ENCODE measurements at places on chromosomes 2 and 18. TPM values are rescaled to one million over a fixed set of nuclear protein-coding genes. Genes with fewer than 3 reads are reported as not detected.
A peak's percentile ranks its signal among the peaks of the same experiment; 100 is the strongest.

- DNase-seq: no peak
These were observed 76.2 kb upstream of the ODC1 start for GRCh38 chr2:10524341-10524740.

DNA sequence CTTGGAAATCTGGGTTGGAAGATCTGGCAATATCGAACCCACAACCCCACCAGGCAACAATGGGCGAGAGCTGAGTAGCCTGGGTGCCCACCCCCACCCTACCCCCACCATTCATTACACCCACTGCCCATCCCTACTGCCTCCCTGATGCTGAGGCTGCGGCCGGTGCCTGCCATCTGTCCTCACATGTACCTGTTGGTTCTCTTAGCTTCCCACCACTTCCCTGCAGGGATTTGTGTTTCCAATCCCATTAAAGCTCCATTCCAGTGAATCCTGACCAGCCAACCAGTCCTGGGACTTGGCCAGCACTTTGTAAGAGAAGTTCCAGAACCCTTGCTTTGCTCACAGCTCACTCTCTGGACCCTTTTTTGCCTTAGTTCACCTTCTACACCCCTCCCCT, 163.0 kb upstream of the SH3BP4 start:
- DNase-seq: no peak

- peak; percentile 63 for DNase-seq
These were observed 140.3 kb downstream of the CYRIA start for GRCh38 chr2:16525265-16525887.

GRCh38 chr2:26615860-26616705, 25.1 kb downstream of the CIB4 start:
- no peak for DNase-seq

- no peak for DNase-seq
These were observed 72.6 kb upstream of the STPG4 start for GRCh38 chr2:47227532-47228279.

DNA sequence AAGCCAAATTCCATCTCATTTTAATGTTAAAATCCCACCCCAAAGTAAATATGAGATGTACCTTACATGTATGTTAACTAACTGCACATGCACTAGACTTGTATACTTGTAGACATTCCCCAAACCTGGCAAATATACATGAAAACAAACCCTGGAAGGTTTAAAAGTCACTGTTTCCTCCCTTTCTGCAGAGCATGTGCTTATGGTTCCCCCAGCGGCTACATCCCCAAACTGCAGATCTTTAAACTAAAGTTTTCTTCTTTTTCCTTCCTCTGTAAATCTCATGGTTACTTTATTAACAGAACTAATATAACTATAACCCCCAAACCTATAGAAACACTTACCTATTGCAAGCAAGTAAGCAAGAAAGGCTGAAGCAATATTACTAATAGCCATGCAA, 731.5 kb downstream of the LRP1B start:
- DNase-seq: peak; percentile 35

GRCh38 chr2:144512470-144512869, 7.4 kb downstream of the ZEB2 start:
- DNase-seq: no peak

GRCh38 chr2:26754972-26755670, 9.0 kb upstream of the SLC35F6 start:
- no peak for DNase-seq

- peak; percentile 14 for DNase-seq
These were observed 207.4 kb downstream of the FHOD3 start for GRCh38 chr18:36504928-36505327.

DNA sequence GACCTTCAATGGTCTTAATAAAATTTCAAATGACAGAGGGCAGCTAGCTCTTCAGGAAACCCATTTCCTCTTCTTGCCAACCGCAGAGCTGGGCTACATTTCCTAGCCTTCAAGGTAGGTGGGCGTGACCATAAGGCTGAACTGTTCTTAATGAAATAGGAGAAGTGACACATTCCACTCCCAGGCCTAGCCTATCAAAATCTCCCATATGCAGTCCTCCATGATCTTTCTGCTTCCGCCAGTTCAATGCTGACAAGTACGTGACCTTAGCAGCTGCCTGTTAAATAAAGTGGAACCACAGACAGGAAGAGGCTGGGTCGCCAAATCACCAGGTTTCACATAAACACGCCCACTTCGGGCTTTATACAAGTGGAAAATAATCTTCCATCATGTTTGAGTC, 13.2 kb downstream of the SERPINE2 start:
- DNase-seq: no peak

GRCh38 chr2:53033411-53033810, 734.2 kb upstream of the CHAC2 start:
- DNase-seq: no peak

DNA sequence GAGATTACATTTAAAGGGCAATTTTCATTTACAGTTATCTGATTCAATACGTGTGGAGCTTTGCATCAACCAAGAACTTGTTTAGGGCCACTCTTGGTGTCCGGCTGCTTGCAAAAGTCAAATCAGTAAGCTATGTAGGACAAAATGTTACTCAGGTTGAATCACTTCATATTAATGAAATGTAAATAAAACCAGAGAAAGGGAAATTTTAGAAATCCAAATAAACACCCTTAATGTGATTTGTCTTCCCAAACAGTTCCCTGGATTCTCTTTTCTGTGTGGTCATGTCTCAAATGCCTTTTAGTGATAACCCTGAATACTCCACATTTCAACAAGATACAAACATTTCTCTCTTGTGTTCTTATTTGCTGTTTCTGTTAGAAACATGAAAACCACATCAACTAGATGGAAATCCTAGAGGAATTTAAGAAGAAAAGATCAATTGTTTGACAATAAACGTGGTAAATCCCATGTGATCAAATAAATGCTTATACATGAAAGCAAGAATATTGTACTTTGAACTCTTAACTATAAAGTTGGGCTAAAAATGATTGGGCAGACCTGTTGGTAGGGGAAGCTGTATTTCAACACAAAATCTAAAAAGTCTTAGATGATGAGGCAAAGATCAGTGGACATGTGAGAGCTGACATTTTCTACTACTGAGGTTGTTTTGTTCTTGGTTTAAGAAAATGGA, 101.3 kb downstream of the CDC42EP3 start:
- DNase-seq: no peak

DNA sequence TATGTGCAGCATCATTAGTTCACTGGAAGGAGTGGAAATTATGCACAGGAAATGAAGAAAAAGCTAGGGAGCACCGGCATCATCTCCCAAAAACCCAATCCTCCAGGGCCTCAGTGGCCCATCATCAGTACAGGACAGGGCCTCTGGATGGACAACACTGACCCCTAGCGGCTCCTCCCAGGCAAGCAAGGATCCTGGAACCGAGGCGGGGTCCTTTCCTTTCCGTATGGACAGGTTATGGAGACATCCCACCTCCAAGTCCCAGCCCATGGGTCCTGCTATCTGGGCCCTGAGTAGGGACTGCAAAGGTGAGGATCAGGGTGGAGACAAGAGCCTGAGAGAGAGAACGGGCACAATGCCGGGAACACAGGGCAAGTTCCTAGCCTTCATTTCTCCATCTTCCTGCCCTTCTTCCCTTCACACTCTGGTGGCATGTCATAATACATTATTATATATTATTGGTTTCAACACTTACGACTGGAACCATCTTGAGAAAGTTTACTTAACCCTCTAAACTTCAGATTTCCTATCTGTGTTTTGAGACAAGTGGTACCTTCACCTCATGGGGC, 68.2 kb downstream of the ZNF516 start:
- DNase-seq: peak; percentile 51

DNA sequence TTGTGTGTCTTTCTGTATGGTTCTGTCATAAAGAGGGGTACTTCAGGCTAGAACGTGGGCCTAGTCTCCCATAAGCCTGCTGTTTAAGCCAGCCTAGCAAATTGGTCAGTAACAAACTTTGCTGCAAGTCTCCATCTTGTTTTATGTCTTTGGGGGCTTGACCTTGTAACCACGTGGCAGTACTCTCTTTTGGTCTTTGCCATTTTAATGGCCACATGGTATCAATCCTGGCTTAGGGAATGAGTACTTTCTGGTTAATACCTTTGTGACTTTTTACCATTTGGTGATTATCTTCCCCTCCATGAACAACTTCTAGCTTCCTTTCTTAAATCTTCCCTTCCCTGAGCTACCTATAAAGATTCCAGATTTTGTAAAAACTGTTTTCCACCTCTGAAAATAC, 148.3 kb downstream of the GCA start:
- no peak for DNase-seq

DNA sequence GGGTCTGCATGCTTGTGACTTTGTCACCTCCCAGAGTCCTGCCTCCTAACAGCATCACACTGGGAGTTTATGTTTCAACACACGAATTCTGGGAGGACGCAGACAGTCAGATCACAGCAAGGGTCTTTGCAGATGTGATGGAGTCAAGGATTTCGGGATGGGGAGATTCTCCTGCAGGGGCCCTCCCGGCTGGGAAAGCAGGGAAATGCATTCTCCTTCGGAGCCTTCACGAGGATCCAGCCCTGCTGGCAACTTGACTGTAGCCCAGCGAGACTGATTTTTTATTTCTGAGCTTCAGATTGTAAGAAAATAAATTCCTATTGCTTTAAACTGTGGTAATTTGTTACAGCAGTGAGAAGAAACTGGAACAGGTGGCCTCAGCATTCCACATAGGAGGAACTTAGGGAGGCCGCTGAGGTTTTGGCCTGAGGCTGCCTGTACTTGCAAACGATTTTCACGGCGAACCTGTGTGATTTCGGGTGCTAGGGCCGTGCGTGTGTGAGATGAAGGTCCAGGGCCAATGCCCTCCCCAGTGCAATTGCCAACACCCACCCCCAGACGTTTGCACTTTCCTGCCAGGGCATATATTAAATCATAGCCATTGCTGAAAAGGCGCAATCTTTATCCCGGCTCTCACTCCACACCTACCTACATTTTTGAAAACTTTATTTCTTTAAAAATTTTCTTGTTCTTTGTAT, 79.8 kb downstream of the ASB1 start:
- no peak for DNase-seq

- DNase-seq: no peak
These were observed 381.0 kb upstream of the CNTNAP5 start for GRCh38 chr2:123644053-123644452.

GRCh38 chr2:125874564-125874963, 781.4 kb upstream of the GYPC start:
- DNase-seq: no peak

- DNase-seq: peak; percentile 30
These were observed 160.1 kb downstream of the HAUS1 start for GRCh38 chr18:46264255-46264654.

GRCh38 chr2:71952572-71953188, 195.0 kb downstream of the CYP26B1 start:
- peak; percentile 52 for DNase-seq

DNA sequence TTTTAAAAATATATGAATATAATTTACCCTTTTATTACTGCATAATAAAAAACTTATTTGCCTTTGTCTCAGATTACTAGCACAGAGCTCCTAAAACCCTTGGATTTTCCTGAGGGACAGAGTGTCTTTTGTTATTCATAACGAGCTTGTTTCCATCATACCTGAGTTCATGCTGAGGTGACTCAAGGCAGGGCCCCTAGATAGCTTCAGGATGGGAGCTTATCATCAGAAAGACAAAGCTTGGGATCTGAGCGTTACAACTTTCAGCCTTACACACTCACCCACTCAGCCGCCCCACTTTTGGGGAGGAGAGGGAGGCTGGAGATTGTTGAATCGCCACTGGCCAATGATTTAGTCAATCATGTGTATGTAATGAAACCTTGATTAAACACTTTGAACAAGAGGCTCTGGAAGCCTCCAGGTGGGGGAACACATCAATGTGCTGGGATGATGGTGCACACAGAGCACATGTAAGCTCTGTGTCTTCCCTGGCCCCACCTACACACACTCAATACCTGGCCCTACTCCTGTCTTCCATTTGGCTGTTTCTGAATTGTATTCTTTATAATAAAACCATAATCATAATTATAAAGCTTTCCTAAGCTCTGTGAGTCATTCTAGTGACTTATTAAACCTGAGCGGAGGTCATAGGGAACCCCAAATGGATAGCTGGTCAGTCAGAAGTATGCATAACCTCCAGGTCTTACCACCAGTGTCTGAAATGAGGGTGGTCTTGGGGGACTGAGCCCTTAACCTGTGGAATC, 28.5 kb upstream of the DNAH7 start:
- DNase-seq: no peak

DNA sequence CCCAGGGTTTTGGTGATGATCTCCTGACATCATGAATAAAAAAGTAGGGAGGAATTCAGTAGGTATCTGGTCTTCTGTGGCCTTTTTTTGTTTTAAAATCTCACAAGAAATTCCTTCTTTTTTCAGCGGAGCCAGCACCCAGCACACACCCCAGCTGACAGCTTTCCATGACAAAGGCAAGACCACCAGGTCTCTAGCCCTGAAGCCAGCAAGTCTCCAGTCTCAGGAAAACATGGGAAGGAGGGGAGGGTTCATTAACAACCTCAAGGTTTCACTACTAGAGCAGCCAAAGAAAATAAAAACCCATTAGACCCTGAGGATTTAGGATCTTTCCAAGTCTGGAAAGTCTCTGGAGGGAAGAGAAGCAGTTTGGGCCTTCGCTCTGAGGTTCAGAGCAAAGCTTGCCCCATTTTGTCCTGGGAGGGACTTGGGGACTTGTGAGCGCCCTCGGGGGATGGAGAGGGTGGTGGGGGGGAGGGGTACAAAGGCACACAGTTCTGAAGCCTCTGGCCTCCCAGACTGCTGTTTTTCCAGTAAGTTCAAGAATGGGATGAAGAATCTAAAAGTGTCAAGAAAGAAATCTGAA, 9.0 kb downstream of the FOXI3 start:
- no peak for DNase-seq

- no peak for DNase-seq
These were observed 116.4 kb downstream of the NDUFA10 start for GRCh38 chr2:239908744-239909143.

GRCh38 chr2:75810611-75811330, 100.1 kb upstream of the GCFC2 start:
- DNase-seq: peak; percentile 58

DNA sequence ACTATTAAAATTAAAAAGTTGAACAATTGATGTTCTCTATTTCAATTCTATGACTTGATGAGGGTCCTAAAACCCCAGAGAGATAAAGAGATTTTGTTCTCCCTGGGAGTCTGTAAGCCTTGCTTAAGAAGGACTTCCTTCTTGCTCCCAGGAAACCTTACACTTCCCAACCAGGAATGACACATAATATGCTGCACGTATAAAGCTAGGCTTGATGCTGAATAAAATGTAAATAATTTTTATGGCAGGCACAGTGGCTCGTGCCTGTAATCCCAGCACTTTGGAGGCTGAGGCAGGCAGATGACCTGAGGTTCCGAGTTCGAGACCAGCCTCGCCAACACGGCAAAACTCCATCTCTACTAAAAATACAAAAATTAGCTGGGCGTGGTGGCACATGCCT, 27.8 kb downstream of the SPIRE1 start:
- no peak for DNase-seq

The ERBB4 gene
- total RNA-seq: not detected

The LRATD1 gene
- 4.7 TPM for total RNA-seq

The GMPPA gene
- 70.7 TPM for total RNA-seq

The RBMS1 gene
- 66.8 TPM for total RNA-seq

The ORC2 gene
- 51.5 TPM for total RNA-seq

Measured in MCF 10A (cell line).